H54 (cell line): ENCODE measurements at places on chromosomes 11 and 22.

DNA sequence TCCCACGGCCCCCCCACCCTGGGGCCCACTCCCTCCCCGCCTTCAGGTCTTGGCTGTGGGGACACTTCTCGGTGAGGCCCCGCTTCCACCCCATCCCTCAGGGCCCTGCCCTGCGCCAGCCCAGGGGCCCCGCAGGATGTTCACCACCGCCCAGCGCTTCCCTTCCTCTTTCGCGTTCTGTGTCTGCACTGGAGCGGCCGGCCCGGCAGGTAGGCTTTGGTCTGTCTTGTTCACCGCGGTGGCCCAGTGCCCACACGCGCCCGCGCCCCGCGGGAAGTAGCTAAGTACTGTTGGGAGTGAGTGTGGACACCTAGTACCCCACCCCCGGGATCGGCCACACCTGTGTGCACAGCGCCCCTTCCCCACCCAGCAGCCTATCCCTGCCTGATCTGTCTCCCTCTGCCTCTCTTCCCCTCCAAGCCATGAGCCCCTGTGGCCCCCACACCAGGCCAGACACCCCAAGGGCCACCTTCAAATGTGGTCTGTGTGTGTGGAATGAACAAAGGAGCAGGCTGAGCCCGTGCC lies 85.4 kb downstream of the WNT7B start:
- no peak for DNase-seq

GRCh38 chr22:33535937-33536875 lies 384.1 kb downstream of the LARGE1 start:
- no peak for DNase-seq

GRCh38 chr11:92681586-92681985 lies 287.9 kb upstream of the MTNR1B start:
- DNase-seq, result no peak

GRCh38 chr22:27347951-27348350 lies 453.6 kb downstream of the MN1 start:
- no peak for DNase-seq

DNA sequence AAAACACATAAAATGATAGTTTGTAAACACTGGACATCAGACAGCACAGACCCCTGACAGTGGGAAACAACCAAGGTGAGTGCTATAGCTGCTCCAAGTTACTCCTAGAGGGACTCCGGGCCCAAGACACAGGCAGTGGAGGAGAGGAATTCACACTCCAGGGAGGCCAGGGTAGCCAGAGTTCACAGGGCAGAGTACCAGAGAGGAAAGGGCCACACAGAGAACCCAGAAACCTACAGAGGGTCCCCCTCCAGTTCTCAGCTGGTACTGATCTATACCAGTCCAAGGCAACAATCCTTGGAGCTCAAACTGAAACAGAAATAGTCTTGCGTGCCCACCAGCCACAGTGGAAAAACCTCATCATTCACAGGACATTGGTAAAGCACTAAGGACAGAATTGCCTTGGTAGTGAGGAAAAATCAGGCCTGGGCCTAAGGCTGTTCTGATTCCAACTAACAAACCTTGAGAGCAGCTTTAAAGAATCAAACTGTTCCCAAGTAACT lies 7.6 kb downstream of the VPS37C start:
- no peak for DNase-seq

DNA sequence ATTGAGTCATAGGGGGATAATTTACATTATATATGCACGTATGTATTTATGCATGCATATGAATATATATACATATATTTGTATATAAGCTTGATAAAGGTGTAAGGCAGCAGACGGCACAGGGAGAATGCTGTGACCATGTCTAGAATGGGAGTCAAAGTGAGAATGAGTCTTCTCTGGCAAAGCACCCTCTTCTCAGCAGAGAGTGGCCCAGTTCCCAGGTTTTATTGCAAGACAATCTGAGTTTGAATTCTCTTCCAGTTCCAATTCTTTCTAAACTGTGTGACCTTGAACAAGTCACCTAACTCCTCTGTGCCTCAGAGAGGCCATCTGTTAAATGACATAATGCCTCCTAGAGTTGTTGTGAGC lies 13.8 kb downstream of the EHF start:
- DNase-seq, result no peak

- DNase-seq, result no peak
Measured at GRCh38 chr11:119473226-119473625, 50.3 kb upstream of the THY1 start.

DNA sequence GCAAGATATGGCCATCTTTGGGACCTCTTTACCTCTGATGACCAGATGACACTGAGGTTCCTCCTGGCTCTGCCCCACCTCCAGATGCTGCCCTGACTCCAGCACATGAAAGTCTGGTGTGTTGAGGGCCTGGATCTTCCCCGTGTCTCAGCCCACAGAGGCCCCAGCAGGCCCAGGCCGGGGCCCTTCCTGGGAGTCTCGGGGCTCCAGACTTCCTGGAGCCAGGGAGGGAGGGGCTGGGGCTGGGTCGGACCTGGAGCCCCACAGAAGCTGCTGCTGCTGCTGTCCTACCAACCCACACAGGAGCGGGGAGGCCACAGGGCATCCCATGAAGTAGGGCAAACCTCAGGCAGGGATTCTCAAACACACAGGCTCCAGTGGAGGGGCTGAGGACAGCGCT lies 32.2 kb upstream of the WNT11 start:
- DNase-seq, result no peak

DNA sequence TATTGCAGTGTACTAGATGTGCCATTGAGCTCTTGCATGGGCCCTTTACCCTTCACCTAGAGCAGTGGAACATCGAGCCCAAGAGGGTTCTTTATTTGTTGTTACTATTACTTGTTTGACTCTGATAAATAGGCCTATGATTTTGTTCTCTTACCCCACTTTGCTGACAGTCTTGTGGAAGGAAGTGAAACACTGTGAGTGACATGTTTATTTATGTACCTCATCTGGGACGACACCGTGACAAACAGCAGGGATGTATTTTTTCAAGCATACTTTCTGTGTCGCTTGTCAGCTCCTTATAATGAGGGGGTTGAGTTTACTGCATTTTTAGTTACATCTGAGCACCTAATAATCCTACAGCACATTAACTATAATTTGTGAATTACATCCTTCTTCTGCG lies 1010.3 kb upstream of the TENM4 start:
- no peak for DNase-seq

GRCh38 chr22:44207173-44207980 lies 26.7 kb downstream of the PARVG start:
- DNase-seq, result no peak

- no peak for DNase-seq
Measured at GRCh38 chr11:1773131-1773993, 9.6 kb upstream of the CTSD start.

- DNase-seq, result no peak
Measured at GRCh38 chr11:14386081-14386480, 27.1 kb upstream of the RRAS2 start.

DNA sequence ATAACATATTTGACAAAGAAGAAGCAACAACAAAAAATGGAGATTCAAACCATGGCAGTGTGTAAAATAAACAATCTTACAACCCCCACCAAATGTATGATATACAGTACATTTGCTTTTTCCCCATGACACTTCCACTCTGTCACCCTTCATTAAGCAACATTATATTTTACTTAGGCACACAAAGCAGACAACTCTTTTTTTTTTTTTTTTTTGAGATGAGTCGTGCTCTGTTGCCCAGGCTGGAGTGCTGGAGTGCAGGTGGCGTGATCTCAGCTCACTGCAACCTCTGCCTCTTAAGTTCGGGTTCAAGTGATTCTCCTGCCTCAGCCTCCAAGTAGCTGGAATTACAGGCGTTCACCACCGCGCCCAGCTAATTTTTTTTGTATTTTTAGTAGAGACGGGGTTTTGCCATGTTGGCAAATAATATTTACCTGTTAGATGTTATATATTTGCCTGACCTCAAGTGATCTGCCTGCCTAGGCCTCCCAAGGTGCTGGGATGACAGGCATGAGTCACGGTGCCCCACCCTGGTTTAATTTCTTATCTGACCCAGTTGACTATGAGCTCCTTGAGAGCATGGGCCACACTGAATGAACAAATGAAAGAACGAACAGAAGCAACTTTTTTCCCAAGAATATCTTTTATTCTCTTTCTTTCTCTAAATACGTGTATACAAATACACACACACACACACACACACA lies 5.5 kb upstream of the PCF11 start:
- no peak for DNase-seq

DNA sequence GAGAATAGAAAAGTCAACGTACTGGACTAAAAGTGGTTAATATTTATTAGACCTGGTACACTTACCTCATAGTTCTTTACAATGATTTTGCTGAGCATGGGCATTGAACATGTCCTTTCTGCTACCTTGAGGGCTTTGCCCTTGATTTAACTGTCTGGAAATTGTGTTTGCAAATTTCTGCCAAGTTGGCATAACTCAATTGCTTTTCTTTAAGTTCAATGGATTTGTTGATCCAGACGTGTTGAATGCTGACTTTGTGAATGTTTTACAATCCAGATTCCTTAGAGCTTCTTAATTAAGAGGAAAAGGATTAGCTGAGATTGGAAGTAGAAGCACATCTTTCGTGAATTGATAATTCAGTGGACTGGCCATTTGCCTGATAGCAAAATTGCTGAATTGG lies 7.2 kb upstream of the OR4X2 start:
- no peak for DNase-seq

DNA sequence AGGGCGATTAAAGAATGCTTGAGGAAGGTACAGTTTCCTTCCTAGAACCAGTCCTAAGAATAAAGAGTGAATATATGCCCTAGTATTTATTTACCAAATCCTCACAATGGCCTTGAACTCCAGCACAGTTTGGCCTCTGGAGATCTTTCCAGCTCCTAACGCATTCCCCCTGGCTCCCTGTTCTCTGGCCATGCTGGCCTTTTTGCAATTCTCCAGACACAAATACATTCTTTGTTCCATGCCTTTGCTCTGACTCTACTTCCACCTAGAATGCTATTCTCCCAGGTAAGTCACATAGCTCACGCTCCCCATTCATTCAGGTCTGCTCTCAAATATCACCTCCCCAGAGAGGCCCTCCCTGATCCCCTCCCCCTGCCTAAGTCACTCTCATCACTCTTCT lies 3.7 kb upstream of the DGKZ start:
- DNase-seq, result no peak

DNA sequence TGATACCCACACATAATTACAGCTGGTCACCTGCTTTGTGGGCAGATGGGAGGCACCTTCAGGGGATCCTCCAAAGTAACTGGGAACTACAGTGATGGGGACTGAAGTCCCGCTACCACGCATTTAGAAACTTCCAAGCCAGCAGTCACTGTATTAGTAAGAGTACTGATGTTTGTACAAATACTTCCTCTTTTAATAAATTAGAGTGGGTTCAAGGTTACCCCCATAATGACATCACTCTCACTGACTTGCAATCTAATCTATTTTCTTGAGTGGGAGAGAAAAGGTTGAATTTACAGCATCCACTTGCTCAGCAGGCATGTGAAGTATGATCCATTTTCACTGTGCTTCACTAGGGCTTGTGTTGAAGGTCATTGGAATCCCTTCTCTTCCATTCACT lies 72.1 kb upstream of the TIMP3 start:
- DNase-seq, result no peak

DNA sequence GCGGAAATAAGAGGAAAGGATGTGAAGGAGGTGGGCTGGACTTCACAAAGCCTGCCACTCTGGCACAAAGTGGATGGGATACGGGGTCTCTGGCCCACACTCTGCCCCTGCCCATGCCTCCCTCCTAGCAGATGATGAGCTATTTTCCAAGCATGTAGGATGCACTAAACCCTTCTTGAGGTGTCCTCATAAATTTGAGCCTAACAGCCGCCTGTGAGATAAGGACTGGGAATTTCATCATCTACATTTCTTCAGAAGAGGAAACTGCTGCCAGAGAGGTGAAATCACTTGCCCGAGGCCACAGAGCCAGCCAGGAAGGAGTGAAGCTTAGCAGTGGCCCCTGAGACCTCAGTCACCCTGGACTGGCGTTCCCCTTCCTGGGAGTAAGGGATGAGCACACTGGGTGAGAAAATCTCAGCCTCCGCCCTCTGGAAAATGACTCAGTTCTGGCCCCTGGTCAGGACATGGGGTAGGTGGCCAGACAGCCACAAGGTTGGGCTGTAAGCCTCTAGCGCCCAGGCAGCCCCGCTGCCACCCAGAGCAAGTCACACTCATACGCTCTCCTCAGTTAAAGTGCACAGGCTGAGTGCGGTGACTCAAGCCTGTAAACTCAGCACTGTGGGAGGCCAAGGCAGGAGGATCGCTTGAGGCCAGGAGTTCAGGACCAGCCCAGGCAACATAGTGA lies 27.9 kb downstream of the MB start:
- peak; percentile 75 for DNase-seq

- DNase-seq, result peak; percentile 36
Measured at GRCh38 chr22:37544955-37545702, 15.2 kb upstream of the CDC42EP1 start.

DNA sequence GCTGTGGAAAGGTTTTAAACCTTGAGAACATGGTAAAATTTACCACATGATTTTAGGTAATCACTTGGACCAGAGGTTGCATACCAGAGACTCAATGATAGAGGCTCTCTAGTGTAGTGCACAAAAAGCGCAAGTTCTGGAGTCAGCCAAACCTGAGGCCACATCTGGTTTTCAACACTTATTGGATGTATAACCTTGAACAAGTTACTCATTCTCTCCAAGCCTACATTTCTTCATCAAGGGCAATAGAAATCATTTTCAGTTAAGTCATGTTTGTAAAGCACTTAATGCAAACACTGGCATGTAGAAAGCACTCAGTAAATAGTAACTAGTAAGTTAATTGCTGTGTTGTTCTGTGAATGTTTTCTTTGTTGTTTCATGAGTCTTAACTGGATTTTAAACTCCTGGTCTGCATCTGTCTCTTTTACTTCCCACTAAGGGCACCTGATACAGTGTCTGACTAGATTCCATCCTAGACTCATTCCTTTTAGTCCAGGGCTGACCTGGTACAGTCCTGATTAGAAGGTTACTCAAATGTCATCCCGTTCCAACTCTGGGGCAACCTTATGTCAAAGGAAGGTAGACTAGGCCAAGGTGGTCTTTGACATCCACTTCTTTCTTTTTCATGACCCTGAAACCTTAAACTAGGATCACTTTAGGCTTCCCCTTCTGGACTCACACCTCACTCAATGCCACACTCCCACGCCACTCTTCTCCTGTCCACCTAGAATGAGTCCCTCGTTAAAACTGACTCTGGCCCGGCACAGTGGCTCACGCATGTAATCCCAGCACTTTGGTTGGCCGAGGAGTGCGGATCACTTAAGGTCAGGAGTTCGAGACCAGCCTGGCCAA lies 34.5 kb upstream of the EED start:
- DNase-seq, result no peak

GRCh38 chr22:20749453-20749852 lies 24.5 kb upstream of the SERPIND1 start:
- no peak for DNase-seq

DNA sequence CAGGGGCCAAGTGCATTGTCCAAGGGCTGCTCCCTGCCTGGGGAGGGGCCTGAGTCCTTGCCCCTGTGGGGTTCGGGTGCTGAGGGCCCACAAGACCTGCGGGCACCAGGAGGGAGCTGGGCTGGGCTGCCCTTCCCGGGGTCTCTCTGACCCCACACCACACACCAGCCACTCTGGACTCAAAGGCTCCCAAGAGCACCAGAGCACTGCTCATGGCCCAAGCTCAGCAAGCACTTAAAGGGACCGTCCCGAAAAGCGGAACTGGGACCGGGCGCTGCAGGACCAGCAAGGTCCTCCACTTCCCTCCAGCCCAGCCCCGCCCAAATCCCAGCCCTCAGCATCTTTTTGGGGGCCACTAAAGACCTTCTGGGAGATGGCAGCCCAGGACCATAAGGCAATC lies 5.3 kb downstream of the LSP1 start:
- DNase-seq, result no peak

- no peak for DNase-seq
Measured at GRCh38 chr11:134645576-134645975, 233.5 kb upstream of the B3GAT1 start.
